RWPE1 (cell line): ENCODE measurements at places on chromosomes 2 and 18.

- no peak for DNase-seq
These were observed 108.0 kb downstream of the DTNA start for GRCh38 chr18:34818064-34818463.

- no peak for DNase-seq
These were observed 298.8 kb downstream of the TNS1 start for GRCh38 chr2:217703999-217704398.

DNA sequence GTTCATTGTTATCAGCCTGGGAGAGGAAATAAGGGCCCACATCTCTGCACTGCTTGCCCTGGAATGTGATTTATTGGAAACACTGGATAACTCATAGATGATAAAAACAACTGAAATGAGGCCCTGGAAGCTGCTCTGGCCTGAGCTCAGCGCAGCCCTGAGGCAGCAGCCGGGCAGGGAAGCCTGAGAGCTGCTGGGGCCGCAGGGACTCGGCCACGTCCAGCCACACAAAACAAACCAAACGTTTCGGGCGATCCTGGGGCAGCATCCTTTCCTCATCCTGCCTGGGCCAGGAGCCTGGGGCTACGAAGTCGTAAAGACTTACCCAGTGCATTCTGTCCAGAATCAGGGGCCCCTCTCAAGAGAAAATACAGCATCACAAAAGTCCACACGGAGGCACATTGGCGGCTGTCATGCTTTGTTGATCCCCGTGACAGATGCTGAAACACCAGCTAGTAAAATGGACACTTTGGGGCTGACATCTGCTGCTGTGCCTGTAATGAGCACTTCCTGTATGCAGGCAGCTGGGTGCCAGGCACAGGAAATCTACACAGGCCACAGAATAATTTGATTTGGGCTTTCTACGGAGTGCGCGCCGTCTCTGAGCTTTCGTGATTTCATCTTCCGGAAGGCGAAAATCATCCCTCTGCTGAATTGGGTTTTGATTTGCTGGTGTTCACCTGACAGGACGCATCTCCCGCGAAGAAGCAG lies 250.6 kb downstream of the EIPR1 start:
- no peak for DNase-seq

- no peak for DNase-seq
These were observed 159.4 kb downstream of the ASB1 start for GRCh38 chr2:238585836-238586821.

GRCh38 chr18:44636241-44636640 lies 44.4 kb upstream of the SETBP1 start:
- no peak for DNase-seq

GRCh38 chr2:54791831-54792230 lies 68.4 kb downstream of the EML6 start:
- no peak for DNase-seq

- peak; percentile 41 for DNase-seq
These were observed 60.3 kb upstream of the AGPS start for GRCh38 chr2:177332026-177332991.

GRCh38 chr2:205852457-205852856 lies 170.2 kb downstream of the NRP2 start:
- no peak for DNase-seq

- DNase-seq, result no peak
These were observed 38.1 kb downstream of the CHN1 start for GRCh38 chr2:174967086-174967485.

DNA sequence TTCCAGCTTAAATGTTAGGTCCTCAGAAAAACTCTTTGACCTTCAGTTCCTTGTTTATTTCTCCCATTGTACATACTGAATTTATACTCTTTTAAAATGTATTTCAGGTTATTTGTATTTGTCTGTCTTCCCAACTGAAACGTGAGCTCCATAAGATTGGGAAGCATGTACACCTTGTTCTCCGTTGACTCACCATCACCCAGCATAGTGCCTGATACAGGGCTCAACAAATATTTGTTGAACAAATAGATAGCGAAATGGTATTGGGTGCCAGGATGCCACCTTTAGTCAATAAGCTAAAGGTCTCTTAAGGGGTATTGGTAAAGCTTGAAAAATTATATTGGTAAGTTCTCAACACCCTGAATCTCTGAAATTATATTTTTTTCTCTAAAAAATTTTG lies 1841.3 kb upstream of the CELF4 start:
- DNase-seq, result no peak

DNA sequence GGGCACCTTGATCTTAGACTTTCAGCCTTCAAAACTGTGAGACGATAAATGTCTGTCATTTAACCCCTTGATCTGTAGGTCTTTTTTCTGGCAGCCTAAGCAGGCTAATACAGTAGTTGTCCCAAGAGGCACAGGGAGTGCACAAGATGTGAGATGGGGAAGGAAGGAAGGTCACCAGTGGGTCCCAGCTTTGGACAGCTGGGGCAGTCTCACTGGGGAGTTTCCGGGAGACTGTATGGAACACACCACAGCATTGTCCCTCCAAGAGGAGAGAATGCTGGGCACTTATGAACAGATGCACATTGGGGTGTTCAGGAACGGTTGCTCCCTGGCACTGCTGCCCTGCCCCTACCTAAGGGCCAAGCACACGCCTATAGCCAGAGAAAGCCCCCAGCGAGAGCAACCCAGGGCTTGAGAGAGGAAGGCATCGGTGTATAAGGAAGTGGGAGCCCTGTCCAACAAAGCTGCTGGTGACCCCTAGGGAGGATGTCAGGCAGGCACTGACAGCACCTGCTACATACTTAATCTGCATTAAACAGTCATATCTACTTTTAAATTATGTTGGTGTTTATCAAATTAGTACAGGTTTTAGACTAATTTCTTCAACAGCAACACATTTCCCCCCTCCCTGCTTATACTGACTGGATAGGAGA lies 11.6 kb upstream of the NCK2 start:
- DNase-seq, result no peak

GRCh38 chr2:16669388-16669787 lies 3.8 kb upstream of the CYRIA start:
- no peak for DNase-seq

GRCh38 chr2:159457589-159457988 lies 158.8 kb downstream of the BAZ2B start:
- no peak for DNase-seq

DNA sequence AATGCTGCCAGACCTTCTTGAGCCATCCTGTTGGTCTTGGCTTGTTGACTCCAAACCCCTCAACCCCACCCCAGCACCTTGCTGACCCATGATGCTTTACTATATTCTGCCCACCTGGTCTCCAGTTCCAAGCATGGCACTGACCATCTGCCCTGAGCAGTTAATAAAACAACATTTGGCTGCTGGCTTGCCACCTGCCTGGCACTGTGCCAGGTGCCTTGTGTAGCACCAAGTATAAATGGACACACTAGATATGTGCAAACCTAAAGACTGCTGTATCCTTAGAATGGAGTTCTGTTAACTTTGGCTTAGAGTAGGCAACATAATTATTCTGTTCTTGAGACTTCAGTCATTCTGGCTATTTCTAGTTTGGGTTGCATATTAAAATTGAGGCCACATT lies 91.4 kb downstream of the ACSL3 start:
- DNase-seq, result no peak

GRCh38 chr18:40380686-40381439 lies 1574.2 kb upstream of the PIK3C3 start:
- no peak for DNase-seq

DNA sequence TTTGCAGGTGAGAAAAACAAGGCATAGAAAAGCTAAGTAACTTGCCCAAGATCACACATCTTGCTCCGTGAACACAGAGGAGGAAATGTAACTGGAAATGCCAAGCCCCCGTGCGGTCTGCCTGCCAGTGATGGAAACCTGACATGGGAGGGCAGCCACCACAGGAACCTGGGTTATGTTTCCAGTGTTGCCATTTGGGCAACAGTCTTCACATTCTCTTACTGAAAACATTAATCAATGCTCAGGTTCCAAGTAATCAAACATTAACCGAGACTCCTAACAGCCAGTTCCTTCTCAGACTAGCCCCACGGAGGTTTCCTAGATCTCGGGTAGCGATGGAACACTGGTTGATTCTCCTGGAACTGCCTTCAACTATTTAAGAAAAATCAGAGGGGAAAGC lies 2.5 kb downstream of the TGFA start:
- DNase-seq, result no peak

- DNase-seq, result no peak
These were observed 27.5 kb downstream of the LPIN1 start for GRCh38 chr2:11773747-11774525.

- DNase-seq, result no peak
These were observed 3.6 kb downstream of the DIS3L2 start for GRCh38 chr2:231965102-231965501.

DNA sequence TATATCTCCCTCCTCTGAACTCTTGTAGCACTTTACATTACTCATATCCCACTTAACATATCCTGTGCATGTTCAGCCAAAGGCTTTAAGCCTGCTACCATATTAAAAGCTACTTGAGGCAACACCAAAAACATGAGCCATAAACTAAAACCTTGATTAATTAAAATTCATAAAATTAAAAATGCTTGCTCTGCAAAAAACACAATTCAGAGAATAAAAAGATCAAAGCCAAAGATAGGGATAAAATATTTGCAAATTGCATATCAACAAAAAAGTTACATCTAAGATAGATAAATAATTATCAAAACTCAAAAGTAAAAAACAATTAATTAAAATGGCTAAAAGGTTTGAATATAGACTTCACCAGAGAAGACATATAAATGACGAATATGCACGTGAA lies 495.4 kb upstream of the PIK3C3 start:
- no peak for DNase-seq

DNA sequence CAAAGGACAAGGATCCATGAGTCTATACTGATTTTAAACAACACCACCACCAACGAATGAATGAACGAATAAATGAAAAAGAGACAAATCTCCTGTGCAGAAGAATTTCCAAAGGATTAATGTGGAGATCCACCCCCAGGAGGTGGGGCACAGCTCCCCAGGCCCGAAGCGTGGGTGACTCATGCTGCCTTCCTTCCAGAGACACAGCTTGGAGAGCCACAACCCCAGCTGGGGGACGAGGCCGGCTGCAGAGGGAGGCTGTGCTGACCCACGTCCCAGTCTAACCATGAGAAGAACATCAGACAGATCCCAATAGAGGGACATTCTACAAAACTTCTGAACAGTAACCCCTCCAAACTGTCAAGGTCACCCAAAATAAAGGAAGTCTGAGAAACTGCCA lies 557.3 kb upstream of the SALL3 start:
- no peak for DNase-seq

GRCh38 chr2:19874726-19875125 lies 27.1 kb downstream of the TTC32 start:
- DNase-seq, result no peak
